Fibroblast of villous mesenchyme (primary cell): ENCODE measurements at places on chromosomes 4 and X.

DNA sequence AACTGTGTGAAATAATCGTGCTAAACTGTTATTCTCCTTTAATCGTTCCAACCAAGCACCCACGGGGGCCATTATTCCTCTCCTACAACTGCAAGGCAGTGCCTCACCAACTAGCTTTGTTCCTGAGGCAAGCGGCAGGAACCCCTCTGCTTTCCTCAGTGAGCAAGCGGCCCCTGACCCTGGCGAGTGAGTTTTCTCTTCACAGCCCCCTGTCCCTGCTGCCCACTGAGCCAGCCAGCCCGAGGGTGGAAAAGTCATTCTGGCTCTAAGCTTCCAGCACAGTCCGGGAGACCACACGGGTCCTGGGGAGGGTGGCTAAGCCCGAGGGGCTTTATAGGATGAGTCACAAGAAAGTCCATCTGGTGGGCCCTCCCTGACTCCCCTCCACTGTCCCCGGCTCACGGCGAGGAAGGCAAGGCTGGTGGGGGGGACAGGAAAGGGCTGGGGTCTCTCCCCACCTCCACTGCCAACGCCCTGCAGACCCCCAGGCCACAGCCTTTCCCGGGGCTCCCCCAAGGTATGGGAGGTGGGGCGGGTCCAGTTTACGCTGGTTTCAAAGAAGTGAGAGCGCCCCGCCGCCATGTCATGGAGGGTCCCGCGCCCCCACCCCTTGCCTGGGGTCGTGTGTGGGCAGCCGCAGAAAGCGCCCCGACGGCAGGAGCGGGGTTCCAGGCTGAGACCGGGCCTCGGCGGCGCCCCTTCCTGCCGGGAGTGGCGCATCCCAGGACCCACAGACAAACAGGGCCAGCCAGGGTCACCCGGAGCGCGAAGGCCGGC, 45.0 kb downstream of the CPLX1 start:
- DNase-seq, result peak; percentile 32

GRCh38 chrX:10259716-10260115, 102.9 kb downstream of the CLCN4 start:
- DNase-seq, result peak; percentile 4

DNA sequence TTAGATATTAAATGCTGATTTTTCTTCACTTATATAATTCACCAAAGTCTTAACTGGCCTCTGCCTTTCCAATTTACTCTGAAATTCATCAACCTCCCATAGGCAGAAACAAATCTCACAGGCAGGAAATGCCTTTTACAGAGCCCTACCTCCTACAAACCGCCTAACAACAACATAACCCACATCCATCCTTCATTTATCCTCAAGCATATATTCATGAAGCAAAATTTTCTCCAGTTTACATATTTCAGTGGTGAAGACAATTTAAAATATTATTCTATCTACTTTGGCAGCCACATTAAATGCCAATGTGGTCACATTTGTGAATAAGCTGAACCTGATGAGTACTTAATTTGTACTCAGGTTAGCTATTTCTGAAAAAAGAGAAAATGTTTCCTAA, 30.3 kb downstream of the SEPSECS start:
- peak; percentile 23 for DNase-seq

DNA sequence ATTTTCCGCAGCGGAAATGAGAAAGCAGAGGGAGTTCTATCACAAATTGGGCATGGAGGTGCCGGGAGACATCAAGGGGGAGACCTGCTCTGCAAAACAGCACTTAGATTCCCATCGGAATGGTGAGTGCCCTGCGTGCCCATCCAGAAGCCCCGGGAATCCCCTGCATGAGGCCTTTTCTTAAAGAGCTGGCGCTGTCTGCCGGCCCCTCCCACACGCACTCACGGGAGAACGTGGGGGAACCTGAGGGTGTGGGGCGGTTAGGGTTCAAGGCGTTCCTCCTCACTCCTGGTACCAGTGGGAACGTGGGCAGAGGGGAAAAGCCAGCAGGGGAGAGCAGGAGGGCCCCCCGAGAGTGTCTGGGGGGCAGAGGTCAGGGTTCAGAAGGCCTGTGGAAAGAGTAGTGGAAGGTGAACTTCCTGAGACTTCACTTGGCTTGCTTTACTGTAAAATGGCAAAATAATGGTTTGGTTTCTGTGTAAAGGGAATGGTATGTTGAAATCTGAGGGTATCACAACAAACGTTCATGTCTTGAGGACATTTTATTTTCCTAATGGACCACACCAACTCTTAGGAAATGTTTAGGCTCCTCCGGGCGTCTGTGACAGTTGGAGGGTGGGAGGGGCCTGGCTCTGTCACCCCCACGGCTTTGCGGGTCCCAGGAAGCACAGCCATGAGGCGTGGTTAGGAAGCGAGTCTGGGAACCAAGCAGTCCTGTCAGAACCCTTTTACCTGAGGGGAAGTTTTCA, 38.0 kb downstream of the PCGF3 start:
- DNase-seq, result peak; percentile 60

GRCh38 chr4:17094876-17095210, 196.4 kb upstream of the LDB2 start:
- no peak for DNase-seq

DNA sequence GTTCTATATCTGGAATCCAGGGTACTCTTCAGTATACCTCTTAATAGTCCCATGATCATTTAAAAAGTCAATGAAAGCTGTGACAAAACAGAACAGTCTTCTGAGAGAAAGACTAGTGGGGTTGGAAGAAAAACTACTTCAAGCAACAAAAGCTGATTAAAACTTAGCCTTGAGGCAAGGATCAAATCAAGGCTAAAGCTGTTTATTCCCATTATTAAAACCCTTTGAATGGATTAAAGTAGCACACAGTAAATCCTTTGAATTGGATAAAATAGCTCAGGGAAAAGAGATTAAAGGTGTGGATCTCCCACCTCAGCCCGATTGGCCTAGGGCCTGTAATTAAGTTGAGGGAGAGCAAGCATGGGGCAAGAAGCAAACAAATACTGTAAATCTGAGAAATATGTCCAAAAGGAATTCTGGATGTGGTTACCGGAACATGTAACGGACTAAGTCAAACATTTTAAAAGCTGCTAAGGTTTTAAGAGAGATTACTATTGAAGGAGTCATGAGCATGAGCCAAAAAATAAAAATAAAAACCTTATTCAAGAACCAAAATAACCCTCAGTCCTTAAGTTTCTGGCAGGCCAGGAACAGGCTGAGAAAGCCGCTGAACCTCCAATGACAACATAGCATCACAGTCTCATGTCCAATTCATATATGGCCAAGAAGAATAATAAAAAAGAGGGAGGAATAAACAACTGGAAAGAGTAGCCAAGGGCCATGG, 257.3 kb upstream of the NEIL3 start:
- no peak for DNase-seq

- no peak for DNase-seq
Measured at GRCh38 chr4:146263793-146264192, 49.5 kb downstream of the REELD1 start.

- DNase-seq, result peak; percentile 45
Measured at GRCh38 chr4:173538148-173538908, 8.3 kb upstream of the HAND2 start.

DNA sequence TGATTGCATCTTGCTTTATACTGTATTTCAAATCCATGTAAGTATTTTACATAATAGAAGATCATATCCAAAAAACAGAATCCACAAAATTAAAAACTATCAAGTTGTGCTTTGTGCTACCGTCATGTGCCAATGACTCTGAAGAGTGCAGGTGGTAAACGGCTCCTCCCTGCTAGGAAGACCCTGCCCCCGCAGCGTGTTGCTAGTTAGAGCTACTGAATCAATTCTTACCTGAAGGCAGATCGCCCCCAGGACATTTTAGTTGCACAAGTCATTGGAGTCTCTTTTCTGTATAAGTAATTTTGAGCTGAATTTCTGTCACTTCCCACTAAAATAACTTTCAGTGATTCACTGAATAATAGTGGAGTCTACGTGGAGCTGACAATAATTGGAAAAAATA, 599.5 kb upstream of the ZFP42 start:
- no peak for DNase-seq

GRCh38 chr4:184346682-184347081, 127.7 kb downstream of the IRF2 start:
- DNase-seq, result no peak

GRCh38 chrX:40761762-40762161, 26.4 kb upstream of the MED14 start:
- no peak for DNase-seq

DNA sequence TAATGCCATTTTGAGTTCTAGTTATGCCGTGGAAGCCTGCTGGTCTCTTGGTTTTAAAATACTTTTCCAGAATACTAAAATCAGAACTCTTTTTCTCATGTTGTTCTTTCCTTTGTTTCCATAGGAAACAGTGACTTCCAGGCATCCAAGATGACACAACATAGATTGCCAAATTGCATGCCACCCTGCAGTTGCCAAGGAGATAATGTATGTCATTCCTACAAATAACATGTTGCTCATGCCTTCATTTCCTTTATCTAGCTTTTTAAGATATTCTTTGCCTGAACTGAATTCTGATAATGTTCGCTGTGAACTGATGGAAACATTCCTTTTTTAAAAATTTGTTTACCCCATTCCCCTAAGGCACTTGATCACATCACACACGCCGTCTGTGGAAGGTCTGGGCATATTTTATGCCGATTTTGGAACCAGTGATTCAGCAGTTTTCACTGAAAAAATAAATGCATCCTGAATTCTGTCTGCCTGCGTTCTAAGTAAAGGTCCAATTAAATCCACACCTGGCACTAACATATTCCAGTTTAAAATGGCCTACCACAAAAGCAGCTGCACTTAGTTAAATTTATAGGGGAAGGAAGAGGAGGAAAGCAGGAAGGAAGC, 38.0 kb upstream of the COX7B2 start:
- no peak for DNase-seq

DNA sequence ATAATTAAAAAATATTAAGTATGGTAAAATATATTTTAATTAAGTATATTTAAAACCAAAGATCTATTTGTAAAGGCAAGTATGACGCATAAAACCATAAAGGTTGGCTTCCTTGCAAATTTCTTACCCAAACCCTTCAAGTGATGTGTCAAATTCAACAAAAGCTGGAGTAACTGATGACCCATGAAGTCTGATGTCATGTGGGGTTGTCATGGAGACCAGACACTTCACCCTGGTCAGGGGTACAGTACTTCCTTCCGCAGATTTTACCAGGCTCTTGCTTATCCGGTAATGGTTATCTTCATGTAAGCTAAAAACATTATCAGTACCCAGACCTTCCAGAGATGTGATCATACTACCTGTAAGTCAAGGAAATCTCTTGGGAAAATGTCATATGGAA, 170.1 kb downstream of the WDFY3 start:
- no peak for DNase-seq

DNA sequence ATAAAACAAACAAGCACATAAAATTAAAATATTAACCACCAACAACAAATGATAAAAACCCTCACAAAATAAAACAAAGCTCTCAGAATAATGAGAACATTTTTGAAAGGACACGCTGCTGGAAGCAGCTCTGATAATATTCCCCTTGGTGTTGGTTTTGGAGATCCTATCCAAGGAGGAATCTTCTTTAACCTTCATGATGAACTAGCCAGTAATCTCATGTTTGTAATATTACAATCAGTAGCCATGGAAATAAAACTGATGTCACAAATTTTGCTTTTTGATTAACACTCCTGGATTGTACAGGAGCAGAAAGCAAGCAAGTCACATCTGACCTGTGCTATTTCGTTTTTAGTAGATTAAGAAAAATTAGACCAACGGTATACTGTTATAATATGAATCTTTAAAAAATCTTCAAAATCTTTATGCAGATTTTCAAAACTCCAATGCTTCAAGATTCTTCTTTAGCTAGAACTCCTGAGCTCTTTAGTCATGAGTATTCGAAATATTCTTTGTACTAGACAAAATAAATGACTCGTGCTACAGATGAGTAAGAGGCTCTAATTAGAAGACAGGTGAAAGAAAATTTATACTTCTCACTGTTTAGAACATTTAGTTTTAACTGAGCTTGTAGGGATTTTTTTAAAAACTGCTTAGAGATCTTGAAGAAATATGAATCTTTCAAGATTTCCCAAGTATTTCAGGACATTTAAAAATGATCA, 154.1 kb downstream of the RASL11B start:
- no peak for DNase-seq

- DNase-seq, result peak; percentile 25
Measured at GRCh38 chrX:70262952-70263567, 3.1 kb upstream of the P2RY4 start.

DNA sequence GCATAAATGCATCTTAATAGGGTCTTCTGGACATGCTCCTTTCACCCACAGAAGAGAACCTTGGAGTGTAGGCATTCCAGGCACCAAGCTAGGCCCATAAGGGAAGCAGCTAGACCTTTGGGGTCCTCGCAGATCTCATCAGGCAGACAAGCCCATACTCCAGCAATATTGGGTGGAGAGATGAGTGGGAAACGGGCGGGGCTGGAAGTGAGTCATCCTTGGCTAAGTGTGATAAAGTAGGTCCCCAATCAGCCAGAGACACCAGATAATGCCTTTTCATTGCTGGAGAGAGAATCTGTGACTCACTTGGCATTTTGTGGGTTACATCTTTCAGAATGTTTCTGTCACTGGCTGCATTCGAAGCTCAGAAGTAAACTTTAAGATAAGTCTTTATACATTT, 133.3 kb upstream of the MBNL3 start:
- DNase-seq, result peak; percentile 50

- DNase-seq, result no peak
Measured at GRCh38 chr4:140720387-140721304, 35.5 kb downstream of the TBC1D9 start.

DNA sequence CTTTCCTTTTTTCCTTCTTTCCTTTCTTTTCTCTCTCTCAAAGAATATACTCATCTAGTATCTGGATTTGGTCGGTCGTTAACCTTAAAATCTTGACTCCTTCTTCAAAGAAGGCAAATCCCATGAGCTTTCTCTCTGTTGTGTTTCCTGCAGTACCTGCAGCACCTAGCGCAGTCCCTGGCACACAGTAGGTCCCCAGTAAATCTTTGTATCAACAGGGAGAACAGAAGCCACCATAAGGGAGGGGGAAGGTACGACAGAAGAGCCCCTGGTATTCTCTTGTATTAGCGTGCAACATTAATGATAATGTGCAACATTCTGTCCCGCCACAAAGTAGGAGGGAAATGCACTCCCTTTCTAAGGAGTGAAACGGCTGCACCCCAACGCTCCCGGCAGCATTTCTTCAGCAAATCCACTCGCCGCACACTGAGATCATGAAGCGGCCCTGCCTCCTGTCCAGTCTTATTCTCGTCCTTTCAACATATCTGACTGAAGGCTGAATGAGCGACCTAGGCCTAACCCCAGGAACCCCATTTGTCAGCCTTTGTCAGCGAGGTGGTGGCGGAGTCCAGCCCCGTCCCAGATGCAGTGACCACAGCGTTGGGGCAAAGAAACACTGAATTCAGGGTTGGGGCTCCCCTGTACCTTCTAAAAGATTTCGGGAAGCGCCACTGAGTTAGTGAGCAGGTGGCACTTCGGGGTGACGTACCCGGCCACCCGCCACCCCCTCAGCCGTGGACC, 133.7 kb downstream of the AMELX start:
- DNase-seq, result no peak

DNA sequence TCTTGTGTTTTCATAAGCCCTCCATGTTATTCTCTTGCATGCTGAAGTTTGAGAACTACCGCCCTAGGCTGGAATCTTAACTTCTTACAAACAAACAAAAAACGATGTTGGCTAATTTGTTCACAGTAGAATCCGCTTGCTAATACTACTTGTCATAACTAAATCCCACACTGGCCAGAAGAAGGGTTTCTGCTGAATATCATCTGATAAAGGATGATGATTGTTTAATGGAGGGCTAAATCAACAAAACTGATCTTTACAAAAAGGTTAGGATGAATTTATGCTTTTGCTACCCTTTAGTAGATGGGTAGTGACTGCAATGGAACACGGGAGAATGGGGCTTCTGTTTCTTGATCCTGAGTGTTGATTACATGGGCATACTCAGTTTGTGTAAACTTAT, 42.3 kb downstream of the SPATA4 start:
- peak; percentile 86 for DNase-seq

- DNase-seq, result no peak
Measured at GRCh38 chr4:94595013-94595412, 143.3 kb downstream of the PDLIM5 start.
